Left ventricle myocardium superior (tissue), 1 donor: ENCODE measurements at places on chromosomes 7 and 10. TPM values are rescaled to one million over a fixed set of nuclear protein-coding genes. Genes with fewer than 3 reads are reported as not detected.
A peak's percentile ranks its signal among the peaks of the same experiment; 100 is the strongest.

- DNase-seq: no peak
Observed at GRCh38 chr10:16612115-16612980, 90.7 kb upstream of the C1QL3 start.

- DNase-seq: no peak
Observed at GRCh38 chr7:70557338-70557737, 574.6 kb upstream of the GALNT17 start.

- DNase-seq: no peak
Observed at GRCh38 chr10:77512219-77512578, 125.4 kb downstream of the KCNMA1 start.

DNA sequence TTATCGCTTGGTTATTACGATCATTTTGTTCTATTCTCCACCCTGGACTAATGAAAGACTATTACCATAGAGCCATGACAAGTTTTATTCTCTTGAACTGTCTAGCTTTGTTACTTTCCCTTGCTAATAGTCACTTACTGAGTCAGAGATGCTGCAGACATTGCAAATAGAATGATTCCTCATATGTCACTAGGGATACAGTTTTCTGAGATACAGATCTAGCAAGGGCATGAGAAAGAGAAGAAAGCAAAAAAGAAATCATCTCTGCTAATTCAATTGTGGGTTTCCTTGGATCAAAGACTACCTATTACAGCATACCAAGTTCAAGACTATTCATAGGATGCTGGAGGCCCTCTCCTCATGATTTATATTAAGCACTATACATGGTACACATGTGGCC is 204.3 kb downstream of the MBL2 start:
- DNase-seq: no peak

DNA sequence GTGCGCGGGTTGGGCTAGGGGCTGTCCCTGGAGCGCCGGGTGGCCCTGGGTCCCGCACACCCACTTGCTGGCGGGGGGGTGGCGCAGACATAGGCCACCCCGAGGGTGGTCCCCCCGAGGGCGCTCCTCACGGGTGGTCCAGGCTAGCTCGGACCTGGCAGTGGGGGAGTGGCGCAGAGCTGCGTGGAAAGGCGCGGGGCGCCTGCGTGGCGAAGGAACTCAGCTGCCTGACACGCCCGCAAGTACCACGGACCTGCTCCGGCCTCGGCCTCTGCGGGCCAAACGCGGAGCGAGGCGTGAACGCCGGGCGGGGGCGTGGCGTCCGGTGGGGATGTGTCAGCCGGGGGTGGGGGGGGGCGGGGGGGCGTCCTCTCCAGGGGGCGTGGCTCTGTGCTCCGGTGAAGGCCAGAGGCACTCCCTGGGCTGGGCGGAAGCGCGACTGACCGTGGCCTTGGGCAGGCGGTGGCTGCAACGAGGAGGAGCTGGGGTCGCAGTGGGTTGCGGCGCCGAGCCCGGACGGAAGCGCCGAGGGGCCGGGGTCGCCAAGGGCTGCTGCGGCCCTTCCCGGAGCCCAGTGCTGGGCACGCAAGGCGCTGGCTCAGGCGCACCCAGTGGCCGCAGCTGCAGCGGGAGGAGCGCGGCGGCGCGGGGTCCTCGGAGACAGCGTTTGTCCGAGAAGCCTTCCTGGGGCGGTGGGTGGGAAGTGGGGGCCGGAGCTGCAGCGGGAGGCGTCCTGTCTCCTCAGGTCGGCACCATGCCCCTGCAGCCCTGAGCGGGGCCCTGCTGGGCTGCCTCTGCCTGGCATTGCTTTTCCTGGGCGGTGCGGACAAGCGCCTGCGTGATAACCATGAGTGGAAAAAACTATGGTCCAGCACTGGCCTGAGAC is 58.9 kb upstream of the NUPR2 start:
- DNase-seq: peak; percentile 52

DNA sequence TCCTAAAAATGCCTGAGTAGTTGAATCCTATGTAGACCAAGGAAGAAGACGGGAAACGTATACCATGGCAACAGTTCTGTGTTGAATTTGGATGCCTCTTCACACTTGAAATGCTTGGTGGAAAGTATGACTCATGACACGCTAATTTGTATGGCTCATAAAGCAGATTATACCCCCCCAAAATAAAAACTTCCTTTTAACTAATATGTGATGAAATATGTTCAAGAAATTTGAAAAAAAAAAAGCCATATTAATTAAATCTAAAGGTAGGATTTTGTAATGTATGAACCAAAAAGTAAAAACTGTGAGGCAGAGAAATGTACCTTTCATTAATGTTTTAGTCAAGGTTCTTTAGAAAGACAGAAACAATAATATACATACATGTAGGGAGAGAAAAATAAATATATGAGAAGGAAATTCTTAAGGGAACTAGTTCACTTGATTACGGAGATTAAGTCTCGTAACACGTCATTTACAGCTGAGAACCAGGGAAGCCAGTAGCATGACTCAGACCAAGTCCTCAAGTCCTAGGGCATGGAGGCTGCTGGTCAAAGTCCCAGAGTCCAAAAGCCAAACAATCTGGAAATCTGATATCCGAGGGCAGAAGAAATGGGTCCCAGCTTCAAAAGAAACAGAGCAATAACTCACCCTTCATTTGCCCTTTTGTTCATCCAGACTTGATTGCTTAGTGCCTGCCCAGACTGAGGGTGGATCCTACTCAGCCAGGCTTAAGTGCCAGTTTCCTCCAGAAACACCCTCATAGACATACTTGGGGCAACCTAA is 485.1 kb downstream of the SEMA3D start:
- no peak for DNase-seq

DNA sequence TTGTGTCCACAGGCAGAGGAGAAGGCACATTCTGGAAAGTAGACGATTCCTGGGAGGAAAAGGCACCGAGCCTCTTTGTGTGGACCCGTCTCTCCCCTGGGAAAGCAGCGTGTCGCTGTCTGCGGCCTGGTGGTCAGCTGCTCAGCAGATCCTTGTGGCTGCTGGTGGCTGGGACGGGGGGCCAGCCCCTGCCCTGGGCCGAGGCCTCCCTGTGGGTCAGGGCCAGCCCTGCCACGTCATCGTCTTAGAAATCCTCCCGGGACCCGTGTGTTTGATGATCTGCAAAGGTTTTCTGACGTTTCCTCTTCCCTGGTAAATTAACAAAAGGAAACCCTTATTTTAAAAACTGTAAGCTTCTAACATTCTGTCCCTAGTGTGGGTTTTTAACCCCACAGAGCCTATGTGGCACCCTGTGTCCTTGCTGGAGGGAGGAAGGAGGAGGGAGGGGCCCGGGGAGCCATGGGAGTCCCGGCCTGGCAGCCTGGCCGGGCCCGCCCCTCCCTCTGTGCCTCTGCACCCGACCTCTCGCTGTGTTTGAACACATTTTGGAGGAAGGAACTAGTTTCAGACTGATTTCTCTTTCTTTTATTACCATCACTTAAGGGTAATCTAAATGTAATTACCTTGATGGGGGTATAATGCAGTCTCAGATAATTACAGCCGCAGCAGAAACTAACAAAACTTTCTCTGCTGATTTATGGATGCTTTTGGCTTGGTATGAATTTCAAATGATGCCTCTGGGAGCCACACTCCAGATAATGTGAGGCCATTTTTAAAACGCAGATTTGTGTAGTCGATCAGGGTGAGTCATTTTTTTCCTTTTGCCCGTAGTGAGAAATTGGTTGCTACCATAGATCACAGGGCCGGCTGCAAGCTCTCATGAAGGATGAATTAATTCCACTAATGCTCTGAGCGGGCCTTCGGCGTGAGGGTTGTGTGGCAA is 85.5 kb downstream of the NKX6-2 start:
- DNase-seq: peak; percentile 41

- DNase-seq: no peak
Observed at GRCh38 chr10:126122881-126123280, 226.5 kb downstream of the FANK1 start.

DNA sequence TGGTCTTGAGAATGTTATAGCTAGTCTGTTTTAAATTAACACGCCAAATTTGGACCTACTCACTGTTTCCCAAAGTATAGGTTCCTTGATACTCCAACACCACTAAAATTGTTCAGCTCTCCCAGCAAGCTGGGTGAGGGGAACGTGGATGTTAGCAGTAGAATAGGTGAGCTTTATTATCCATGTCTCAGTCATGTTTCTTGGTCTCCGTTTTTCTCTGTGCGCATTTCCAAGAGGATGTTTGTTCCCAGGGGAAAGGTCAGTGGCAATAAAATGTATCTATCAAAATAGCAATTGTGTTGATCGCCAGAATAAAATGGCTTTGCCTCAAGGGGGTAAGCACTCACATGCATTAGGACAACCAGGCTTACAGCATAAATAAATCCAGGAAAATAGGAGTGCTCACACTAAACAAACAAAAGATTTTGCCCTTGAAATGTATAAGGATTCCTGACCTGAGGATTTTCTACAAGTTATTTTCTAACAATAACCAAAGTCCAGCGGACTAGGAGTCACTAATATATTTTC is 187.0 kb upstream of the C7orf33 start:
- no peak for DNase-seq

DNA sequence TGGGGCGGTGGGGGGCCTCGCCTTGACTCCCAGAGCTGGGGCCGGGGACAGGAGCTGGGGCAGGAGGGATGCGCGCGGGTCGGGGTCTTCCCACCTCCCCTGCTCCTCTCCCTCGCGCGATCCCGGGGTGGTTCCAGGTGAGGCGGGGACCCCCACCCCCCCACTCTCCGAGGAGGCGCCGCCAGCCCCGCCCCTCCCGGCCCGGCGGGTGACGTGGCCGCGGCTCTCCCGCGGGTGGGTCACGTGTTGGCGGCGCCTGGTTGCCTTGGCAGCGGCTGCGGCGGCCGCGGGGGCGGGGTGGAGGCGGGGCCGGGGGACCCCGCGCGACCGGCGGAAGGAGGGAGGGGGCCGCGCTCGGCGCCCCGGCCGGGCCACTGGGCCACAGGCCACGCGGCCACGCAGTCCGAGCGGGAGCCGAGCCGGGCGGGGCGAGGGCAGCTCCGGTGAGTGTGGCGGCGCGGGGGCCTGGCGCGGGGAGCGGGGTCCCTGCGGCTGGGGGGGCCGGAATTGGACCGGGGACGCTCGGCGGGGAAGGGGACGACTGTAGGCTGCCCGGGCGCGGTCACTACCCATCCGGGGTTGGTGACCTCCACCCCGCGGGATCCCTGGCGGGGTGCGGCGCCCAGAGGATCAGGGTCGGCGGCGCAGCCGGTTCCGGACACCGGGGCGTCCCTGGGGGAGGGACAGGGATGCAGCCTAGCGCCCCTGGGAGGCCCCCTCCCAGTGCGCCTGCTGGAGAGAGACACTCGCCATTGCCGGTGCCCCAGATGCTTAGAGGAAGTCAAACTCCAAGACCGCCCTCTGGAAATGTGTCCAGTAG is at the start of gene ORAI2:
Gene ORAI2 (plus strand): TSS at position 357 of the 820 bp plus-strand sequence. CDS start 5,382 bp downstream, outside the sequence.
- peak; percentile 90 for DNase-seq

- no peak for DNase-seq
Observed at GRCh38 chr10:68096913-68097516, 12.3 kb upstream of the MYPN start.

- DNase-seq: no peak
Observed at GRCh38 chr10:117924820-117925219, 121.9 kb downstream of the RAB11FIP2 start.

DNA sequence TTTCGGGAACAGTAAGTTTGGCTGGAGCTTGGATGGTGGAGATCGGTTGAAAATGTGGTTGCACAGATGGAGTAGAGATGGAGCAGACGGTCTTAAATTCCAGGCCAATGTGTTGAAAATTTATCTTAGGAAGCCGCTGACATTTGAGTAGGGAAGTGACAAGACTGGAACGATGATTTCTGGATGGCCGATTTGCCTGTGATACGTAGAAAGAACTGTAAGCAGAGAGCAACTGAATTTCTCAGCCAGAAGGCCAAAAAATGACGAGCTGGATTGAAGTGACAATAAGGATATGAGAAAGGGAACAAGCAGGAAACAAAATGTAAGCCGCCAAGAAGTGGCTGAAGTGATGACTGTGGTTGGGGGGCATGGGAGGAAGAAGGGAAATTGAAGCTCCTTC is 687 bp upstream of the ARMC3 start:
- DNase-seq: no peak

DNA sequence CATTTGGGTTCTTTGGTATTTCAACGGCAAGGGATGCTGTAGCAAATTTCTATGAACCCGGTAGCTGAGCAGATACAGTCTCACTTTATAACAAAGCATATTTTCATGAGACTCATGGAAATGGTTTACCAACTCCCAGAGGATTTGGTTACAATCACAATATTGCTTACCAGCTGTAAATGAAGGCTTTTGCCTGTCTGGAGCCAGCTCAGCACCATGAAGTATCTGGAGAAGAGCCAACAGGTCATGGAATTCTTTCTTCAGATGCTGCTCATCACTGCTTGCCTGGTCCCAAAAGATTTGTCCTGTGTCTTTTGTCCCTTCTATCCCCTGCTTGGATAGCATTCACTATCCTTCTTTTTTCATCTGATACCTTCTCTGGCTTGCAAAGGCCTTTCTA is 316.9 kb upstream of the PHYHIPL start:
- DNase-seq: no peak

DNA sequence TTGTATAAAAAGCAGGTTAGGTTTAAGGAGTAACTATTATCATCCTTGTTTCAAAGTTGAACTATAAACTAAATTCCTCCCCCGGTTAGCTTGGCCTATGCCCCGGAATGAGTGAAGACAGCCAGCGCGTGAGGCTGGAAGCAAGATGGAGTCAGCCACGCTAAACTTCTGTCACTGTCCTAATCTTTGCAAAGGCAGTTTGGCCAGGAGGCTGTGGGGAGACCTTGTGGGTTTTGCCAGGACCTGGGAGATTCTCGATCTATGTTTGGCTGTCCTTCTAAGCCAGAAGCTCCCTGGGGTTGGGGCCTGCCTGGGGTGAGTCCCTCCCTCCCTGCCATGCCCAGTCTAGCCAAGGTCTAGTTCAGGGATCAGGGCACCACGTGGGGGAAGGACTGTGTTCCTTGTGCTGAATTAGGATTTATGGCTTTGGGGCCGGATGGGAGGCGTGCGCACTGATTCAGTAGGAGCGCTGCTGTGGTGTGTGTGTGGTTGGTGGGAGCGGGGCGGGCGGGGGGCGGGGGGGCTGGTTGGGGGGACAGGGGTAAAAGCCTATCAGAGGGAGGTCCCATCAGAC is 871 bp upstream of the GTF2IRD1 start:
- peak; percentile 33 for DNase-seq

DNA sequence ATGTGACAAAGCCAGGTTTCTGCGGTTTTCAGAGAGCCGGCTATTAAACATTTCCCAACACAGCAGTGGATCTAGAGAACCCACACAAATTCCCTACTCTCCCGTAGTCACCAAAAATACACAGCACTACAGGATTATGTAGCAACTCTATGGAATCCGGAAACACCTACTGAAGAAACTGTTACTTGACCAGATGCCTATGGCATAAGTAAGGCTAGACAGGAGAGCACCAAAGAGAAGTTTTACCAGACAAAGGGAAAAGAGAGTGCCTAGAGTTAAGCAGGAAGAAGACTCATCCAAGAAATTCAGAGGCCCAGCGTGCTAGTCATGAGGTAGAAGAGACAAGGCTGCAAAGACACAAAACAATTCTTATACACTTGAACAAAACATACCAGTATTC is 321.1 kb downstream of the PARD3 start:
- no peak for DNase-seq

- DNase-seq: no peak
Observed at GRCh38 chr7:114663502-114663901, 248.9 kb downstream of the FOXP2 start.

SGCE gene
- total RNA-seq: 17.4 TPM

PDE6C gene
- not detected for total RNA-seq

SVOPL gene
- total RNA-seq: not detected

SLC18A3 gene
- total RNA-seq: not detected

SYT15 gene
- total RNA-seq: 3.6 TPM

ZC3HAV1L gene
- 3.1 TPM for total RNA-seq

GPC2 gene
- 0.35 TPM for total RNA-seq

PDLIM1 gene
- 231 TPM for total RNA-seq

TMEM273 gene
- 17.6 TPM for total RNA-seq

LRGUK gene
- 0.20 TPM for total RNA-seq

RBP3 gene
- total RNA-seq: not detected

GIMAP6 gene
- 31.5 TPM for total RNA-seq

CPA4 gene
- 0.77 TPM for total RNA-seq
